Inflammatory macrophage (primary cell): ENCODE measurements at places on chromosomes 3 and 15.

- DNase-seq: no peak
Measured at GRCh38 chr15:76270876-76271275, 40.4 kb downstream of the ETFA start.

- DNase-seq: no peak
Measured at GRCh38 chr3:190830031-190830430, 32.5 kb downstream of the GMNC start.

DNA sequence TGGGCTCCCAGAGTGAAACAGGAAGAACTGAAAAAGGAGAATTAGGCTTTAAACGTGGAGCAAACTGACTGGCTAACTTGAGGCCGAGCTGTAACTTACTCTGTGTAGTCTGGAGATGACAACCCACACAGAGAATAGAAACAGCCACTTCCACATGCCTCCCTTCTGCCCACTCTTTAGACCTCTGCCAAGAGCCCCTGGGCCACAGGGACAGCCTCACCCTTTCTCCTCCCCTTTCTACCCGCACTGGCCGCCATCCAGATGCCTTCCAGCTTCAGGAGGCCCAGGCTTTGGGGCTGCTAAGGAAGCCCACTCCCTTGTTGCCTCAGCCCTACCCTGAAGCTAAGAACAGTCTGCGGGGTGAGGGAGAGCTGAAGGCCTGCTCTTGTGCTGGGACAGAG, 6.8 kb downstream of the ARHGAP31 start:
- peak; percentile 96 for DNase-seq

DNA sequence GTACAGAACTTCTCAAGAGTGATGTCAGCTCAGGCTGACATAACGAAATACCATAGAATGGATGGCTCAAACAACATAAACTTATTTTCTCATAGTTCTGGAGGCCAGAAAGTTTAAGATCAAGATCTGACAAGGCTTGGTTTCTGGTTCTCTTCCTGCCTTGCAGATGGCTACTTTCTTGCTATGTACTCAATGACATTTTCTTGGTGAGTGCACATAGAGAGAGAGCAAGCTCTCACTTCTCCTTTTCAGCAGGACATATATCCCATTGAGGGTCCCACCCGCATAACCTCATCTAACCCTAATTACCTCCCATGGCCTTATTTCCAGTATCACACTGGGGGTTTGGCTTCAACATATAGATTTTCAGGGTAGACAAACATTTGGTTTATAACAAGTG, 1072.1 kb downstream of the PLOD2 start:
- DNase-seq: no peak

DNA sequence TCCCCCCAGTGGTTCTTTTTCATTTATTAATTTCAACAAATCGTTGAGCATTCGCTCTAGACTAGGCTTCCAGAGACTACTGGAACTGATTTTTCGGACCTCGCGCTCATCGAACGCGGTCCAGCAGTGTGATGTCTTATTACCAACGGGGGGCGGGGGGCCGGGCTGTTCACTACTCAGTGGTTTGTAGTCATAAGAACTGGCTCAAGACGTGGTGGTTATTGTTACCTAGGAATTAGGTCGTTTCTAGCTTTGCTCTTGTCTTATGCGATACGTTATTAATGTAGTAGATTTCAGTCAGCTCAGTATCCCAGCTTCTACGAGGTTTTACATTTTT, 858 bp downstream of the RBM5 start:
- DNase-seq: no peak

GRCh38 chr3:37198996-37199395, 24.6 kb upstream of the LRRFIP2 start:
- no peak for DNase-seq

DNA sequence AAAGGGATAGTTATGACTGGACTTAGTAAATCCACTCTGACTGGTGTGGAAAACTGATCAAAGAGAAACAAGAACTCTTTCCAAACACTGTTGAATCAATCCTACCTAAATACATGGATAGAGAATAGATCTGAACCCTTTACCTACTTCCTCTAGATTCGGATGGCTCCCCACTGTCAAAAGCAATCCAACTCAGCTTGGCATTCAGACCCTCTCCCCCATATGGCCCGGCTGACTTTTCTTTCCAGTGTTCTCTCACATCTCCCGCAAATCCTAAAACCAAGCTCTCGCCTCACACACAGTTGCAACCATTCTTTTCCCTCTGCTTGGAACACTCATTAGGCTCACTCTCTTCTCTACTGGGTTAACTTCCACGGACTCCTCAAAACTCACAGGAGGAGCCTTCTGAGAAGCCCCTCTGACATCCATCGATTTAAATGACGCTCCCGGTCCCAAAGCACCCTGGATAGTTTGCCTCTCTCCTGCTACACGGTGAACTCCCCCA, 639 bp downstream of the SPICE1 start:
- DNase-seq: no peak

GRCh38 chr3:112687211-112687610, 46.3 kb upstream of the CCDC80 start:
- no peak for DNase-seq

DNA sequence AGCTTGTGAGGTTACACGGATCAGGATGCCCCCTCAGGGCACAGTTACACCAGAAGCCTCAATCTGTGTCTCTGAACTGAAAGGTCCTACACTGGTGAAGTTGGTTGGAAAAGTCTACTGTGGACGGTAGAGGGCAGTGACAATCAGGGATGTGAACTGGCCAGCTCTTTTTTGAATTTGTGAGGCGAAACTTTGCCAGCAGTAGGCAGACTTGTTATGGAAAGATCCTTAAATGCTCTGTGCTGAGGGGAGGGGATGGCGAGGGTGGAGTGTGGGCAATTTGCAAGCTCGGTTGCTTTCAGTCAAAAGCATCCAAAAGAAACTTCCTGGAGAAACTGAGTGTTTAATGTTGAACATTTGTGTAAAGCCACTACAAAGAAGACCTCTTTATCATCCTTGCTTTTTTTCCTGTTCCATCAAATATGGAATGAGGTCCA, 127.4 kb upstream of the ABHD17C start:
- DNase-seq: peak; percentile 56

DNA sequence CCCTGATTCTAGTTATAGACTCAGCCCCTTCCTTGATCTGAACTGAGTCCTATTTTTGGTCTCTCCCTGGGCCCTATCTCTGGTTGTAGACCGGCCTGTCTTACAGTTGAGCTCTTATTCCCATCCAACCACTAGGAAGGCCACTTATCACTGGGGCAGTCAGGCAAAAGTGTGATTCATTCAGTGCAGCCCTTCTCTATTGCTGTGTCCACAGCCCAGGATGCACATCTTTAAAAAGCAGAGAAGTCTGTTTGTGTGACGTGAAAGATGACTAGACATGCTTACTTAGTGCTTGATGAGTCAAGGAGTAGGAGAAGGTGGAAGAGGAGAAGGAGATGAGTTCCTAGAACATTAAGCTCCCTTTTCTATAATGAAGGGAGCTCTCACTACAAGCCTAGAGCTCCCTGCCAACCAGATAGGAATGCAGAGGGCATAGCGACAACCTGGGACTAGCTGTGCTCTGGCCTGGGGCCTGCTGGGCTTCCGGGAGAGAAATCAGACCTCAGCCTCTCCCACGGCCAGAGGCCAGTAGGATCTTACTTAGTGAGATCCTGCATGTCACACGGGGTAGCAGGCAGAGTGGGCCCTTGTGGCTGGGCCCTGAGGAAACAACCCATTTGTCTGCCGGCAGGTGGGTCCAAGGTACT, 25.7 kb downstream of the INSYN1 start:
- no peak for DNase-seq

GRCh38 chr3:128247666-128248409, 94.6 kb downstream of the EEFSEC start:
- no peak for DNase-seq

- DNase-seq: no peak
Measured at GRCh38 chr3:188664795-188665194, 507.0 kb upstream of the TPRG1 start.

DNA sequence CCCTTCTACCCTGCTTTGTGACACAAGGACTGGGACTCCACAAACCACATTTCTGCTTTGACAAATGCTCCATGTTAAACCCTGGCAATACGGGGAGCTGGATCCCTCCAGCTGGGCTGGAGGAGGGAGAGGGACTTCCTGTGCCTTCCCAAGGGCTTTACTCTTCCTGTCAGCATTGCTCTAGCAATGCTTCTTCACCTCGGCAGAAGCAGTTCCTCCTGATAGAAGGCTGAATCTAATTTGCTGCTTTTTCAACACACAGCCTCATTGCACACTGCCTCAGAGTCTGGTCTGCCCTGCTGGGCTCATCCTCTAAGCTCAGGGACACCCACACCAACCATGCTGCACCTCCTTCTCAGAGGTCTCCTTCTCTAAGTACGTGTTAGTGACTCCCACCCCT, 142.8 kb upstream of the SMAD3 start:
- DNase-seq: no peak

GRCh38 chr3:29335438-29335837, 54.6 kb downstream of the RBMS3 start:
- peak; percentile 43 for DNase-seq
